ENCODE measurements at places on chromosomes 2 and 18.
A peak's percentile ranks its signal among the peaks of the same experiment; 100 is the strongest.

DNA sequence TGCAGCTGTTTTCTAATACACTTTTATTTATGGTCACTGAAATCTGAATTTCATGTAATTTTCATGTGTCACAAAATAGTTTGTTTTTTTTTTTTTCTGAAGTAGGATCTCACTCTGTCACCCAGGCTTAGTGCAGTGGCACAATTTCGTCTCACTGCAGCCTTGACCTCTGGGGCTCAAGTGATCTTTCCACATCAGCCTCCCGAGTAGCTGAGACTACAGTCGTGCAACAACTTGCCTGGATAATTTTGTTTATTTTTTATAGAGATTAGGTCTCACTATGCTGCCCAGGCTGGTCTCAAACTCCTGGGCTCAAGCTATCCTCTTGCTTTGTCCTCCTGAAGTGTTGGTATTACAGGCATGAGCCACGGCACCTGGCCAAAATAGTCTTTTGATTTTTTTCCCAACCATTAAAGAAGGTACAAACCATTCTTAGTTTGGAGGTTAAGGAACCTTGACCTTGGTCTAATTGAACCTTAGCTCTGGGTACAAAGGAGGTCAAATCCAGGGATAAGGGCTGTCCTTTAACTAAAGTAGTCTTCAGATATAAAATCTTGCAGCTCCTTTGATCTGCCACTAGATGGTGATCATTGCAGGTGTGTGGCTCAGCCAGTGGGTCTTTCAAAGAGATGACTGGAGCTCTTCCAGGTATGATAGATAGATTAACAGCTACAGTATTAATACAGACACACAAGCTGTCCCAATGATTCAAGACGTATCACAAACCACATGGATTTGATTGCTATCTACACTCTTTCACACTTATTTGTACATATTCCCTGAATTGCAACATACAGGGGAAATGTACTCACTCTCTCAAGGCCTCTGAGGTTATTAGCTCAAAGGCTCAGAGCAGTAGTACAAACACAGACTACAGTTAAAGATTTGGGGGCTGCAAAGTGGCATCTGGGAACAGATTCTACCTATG is 4.7 kb upstream of the KRCC1 start:
- peak; percentile 63 for DNase-seq

DNA sequence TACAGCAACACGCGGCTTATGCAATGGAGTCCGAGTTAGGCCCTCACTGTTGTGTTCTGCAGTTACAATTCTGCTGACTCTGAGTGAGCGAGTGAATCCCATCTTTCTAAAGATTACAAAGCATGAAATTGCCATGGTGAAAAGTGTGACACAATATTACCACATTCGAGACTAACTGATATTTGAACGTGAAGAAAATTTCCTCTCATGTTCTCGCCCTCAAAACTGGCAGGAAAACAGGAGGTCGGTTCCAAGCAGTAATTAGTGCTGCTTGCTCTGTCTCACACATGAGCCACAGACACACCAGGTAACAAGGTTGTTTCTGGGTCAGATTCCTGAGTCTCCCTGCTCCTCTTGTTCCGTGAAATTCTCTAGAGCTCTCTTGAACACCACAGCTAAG is 93.7 kb upstream of the RIOK3 start:
- no peak for DNase-seq

GRCh38 chr2:105739944-105740530 is 4.7 kb upstream of the NCK2 start:
- peak; percentile 47 for DNase-seq

- no peak for DNase-seq
Measured at GRCh38 chr2:68829749-68830148, 41.4 kb downstream of the BMP10 start.

DNA sequence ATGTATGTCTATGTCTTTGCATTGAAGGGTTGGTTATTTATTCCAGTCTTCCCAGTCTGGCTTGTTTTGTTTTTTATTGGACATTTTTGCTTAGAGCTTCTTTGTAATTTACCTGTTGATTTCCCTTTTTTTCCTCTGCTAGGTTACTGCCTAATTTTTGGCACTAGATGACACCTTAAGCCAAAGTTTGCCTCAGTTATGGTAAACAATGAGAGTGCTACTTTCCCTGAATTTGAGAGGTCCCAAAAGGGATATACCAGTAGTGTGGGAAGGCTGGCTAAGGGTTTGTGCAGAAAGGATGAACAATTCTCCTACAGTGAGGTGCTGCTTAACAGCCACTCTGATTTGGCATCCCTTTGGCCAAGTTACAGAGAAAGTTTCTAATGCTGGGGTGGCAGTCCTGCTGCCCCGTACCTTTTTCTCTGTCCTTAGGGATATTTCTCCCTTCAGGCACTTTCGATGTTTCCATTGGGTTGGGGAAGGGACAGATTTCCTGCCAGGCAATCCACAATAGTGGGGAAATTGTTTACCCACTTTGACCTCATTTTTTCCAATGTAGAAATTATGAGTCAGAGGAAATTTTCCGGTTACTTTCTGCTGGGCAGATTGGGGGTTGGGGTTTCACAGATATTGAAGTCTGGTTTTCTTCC is 354.9 kb downstream of the PTPRM start:
- DNase-seq, result no peak

GRCh38 chr2:164859251-164859818 is 17.7 kb upstream of the COBLL1 start:
- DNase-seq, result no peak

DNA sequence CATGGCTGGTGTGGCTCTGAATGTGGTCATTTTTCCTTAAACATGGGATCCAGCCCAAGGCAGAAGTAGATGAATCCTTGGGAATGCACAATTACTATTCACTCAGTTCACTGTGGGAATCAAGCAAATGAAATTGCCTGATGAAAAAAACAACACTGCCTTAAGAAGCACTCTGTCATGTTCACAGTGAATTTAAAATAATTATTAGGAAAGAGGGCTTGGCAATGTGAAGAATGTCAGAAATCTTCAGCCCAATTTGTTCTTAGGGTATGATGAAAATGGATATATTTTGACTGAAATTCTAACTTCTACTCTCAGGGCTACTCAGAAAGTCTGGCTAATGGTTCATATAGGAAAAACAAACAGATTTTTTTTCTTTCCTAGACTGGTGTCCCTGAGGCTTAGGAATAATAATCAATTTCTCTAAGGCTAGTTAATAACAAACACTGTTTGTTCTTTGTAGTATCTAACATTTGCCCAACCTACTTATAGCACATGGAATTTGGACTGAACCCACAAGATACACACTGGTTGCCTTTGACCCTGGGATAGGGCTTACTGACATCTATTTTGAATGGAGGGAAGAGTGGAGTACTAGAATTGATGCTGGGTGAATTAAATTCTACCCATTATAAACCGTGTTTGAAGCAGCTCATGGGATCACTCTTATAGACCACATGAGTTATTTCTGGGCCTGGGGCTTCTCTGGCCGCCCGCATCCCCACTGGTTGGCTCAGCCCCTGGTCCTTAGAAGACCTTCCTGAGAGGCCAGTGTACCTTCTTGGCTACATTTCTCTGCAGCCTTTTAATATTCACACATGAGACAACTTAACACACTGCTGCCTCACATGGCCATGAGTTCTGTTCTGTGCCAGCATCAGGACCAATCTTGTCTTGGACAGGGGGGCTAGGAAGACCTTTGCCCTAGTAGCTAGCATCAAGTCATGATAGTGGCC is 8.3 kb upstream of the MRPL33 start:
- no peak for DNase-seq

DNA sequence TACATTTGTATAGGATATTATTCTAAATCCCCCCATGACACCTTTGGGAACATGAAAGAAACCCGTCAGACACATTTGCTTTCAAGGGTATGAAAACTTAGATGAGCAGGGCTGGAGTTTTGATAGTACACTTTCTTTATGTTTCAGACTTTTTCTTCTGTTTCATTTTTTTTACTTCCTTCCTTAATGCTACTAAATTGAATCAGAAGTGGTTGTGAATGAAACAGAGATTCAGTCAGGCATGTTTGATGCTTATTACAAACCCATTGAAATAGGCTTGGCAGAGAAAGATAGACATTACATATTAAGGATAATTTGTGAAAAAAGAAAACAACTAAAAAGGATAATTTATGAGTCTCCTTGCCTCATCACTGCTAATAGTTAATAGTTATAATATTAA is 26.8 kb downstream of the SLC30A6 start:
- no peak for DNase-seq

DNA sequence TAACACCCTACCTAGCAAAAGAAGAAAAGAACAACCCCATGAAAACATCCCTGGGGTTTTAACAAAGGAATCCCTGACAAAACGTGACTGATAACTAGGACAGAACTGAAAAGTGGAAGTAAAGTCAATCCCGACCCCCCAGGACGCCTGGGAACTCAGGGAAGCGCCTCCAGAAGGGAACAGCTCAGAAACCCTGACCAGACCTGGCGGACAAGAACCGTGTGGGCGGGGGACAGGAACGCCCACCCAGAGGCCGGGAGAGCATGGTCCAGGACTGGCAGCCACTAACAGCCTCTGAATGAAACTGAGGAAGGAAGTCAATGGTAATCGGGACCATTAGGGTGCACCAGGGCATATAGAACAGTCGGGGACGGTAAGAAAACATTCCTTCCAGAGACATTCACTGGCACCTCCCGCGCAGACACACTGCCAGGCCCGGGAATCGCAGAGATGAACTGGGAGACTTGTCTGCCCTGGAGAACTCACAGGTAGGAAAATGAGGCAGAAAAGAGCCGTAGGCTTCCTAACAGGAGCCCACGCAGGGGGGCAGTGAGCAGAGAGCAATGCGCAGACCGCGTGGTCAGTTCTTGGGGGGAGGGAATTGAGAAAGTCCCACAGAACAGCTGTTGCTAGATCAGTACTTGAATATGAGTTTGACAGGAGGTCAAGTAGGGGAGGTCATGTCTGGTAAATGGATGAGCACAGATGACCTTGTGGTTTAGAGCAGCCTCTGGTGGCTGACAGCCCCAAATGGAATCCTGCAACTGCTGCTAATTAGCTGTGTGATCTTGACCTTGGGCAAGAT is 1.3 kb upstream of the TBC1D8 start:
- peak; percentile 72 for DNase-seq

- no peak for DNase-seq
Measured at GRCh38 chr2:237280229-237280628, 133.7 kb downstream of the COL6A3 start.

DNA sequence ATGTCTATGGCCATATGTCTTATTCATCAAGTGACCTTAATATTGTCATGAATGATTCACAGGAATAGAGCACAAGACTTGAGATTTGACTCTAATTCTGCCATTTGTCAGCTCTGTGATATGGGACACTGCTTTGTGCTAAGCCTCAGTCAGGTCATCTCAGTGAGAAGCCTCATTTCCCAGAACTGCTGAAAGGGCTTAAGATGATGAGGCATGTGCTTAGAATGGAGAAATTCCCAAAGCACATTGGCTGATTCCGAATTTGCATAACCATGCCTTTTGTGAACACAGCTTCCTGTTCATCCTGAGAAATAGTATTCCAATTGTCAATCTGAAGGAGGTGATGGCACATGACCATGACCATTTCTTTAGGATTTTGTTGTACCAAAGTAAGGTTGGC is 218.1 kb downstream of the ALK start:
- no peak for DNase-seq

DNA sequence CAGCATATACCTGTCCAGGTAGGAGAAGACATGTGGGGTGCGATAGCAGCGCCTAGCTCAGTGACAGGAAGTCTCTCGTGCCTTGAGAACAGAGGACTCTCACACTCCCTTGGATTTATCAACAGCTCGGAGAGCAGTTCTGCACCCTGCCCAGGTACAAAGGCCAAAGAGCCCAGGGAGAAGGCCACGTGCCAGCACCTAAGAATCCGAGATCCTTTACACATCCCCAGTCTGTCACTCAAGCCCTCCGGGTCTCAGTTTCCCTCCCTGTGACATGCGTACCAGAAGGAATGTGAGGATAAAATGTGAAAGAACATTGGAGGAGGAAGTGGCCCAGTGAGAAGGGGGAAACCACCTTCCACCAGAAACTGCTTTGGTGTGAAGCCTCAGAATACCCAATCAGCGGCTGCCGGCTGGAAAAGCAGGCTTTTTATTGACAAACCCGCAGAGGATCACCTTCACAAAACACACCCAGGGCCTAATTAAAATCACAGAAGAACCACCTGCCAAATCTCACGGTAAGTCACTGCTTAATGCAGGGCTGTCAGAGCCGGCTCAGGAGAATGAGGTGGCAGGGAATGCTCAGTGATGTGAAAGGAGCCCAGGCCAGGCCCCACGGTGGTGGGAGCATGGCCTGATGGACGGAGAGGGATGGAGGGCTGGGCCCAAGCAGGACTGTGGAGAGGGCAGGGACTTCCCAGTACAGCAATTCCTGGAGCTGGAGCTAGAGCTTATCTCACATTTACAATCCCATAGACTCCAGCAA is 66.3 kb downstream of the MYO5B start:
- DNase-seq, result no peak

- DNase-seq, result no peak
Measured at GRCh38 chr18:78859686-78860085, 119.9 kb upstream of the SALL3 start.

DNA sequence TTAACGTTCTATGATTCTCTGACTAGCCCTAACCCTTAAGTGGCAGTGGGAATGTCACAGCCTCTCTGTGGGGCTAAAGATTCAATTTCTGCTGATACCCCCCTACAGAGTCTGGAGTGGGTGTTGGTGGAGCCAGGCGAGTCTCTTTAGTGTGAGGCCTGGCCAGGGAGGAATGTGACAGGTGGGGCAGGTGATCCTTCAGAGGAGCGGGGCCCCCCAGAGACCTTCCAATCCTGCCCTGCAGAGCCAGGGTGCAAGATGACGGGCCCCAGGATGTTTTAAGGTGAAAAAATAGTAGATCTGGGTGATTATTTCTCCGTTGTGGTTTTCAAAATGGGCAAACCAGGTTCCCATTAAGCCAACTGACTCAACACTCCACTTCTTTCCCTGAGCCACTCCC is 28.2 kb upstream of the DNMT3A start:
- DNase-seq, result no peak

GRCh38 chr2:219286436-219287115 is 7.4 kb downstream of the DNAJB2 start:
- no peak for DNase-seq

DNA sequence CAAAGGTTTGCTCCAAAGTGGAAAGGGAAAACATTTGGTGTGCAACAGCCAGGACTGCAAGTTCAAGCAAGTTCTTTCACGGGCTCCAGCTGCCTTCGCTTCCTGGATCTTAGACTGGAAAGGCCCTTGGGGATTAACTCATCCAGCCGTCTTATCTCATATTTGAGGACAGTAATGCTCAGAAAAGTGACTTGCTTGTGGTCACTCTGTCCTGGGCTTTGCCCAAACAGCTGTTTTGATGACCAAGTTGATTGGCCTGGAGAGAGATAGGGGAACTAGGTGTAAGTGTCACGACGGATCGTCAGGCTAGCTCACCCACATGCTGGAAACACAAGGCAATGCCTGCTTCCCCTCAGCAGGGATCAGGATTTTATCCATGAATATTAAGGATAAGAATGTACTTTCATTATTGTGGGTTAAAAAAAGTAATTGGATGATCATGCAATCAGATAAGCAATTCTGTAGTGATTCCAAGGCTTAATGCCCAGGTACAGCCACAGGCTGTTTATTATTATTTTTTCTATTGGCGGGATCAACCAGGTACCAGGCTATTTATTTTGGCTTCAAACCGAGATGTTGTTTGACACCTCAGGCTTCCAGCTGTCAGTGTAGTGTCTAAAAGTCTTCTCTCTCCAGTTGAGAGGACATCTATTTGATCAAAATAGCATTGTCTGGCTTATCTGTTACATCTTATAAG is 162.5 kb upstream of the EPAS1 start:
- DNase-seq, result peak; percentile 45

- no peak for DNase-seq
Measured at GRCh38 chr2:128714851-128715312, 396.2 kb upstream of the HS6ST1 start.

All from OCI-M1 (cell line).